Stimulated activated CD4-positive, alpha-beta T cell treated with anti-CD3 and anti-CD28 coated beads, Interleukin-1b, Interleukin-23, amount 100 ng/mL, for 1 hour (primary cell): ENCODE measurements at places on chromosomes 2 and 18.

- no peak for DNase-seq
These were observed 170.1 kb upstream of the KYNU start for GRCh38 chr2:142707318-142707717.

- no peak for DNase-seq
These were observed 2.7 kb upstream of the FECH start for GRCh38 chr18:57589161-57589560.

GRCh38 chr2:17644997-17645720 lies 104.7 kb downstream of the VSNL1 start:
- no peak for DNase-seq

- no peak for DNase-seq
These were observed 33.1 kb upstream of the MBP start for GRCh38 chr18:77165503-77166188.

- DNase-seq: no peak
These were observed 20.3 kb downstream of the PER2 start for GRCh38 chr2:238267884-238268680.

DNA sequence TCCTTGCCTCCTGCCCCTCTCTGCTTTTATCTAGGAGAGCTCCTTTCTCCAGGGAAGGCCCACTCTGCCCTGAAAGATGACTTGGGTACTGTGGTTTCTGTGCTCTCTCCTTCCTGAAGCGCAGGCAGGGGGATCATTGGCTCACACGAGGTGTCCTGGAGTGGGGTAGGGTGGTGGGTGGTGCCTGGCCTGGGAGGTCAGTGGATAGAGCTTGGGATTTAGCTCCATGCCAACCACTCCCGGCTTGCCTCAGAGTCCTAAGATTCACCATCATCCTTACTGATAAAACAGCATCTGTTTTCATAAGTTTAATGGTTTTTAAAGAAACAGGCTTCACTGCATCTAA lies 63.1 kb downstream of the CIB4 start:
- DNase-seq: no peak

DNA sequence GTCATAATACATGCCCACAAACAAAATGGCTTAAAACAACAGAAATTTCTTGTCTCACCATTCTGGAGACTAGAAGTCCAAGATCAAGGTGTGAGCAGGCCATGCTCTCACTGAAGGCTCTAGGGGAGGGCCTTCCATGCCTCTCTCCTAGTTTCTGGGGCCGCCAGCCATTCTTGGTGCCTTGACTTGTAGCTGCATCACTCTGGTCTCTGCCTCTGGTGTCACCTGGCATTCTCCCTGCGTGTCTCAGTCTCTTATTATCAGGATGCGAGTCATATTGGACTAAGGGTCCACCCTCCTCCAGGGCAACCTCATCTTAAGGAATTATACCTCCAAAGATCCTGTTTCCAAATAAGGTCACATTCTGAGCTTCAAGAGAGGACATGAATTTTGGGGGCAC lies 76.1 kb downstream of the KCNF1 start:
- DNase-seq: no peak

DNA sequence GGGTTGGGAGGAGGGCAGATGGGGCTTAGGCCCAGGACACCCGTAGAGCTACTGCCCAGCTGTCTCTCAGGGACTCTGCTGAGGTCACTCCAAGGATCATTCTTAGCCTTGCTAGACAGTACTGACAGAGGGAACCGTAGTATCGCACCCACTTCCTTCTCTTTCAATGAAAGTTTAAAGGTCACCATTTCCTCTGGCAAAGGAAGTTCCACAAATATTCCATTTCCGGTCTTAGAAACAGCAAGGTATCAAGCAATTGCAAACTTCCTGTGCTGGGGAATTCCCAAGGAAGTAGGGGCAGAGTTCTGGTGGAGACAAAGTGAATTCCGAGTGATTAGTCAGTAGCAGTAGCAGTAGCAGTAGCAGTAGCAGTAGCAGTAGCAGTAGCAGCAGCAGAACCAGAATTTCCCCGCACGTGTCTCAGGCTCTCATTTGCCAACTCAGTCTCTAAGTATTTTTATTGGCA lies 24.7 kb downstream of the IL1B start:
- DNase-seq: no peak

GRCh38 chr18:55779691-55780585 lies 191.9 kb upstream of the TCF4 start:
- no peak for DNase-seq

DNA sequence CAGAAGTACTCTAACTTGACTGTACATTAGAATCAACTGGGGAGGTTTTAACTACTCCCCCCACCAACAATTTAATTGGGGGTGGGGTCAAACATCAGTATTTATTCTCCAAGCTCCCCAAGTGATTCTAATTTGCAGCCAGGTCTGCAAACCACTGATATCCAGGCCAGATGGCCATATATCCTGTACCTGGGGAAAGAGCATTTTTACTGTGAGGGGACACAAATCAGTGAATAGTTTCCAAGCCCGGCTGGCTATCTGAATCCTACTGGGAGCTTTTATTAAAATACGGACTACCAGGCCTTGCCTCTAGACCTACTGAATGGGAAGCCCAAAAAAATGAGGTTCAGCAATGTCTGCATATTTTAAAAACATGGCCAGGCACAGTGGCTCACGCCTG lies 88.5 kb downstream of the TCF4 start:
- DNase-seq: no peak

GRCh38 chr2:119846021-119846420 lies 86.3 kb downstream of the PTPN4 start:
- no peak for DNase-seq

- DNase-seq: no peak
These were observed 222.6 kb upstream of the LRRTM1 start for GRCh38 chr2:80527119-80527518.

- DNase-seq: no peak
These were observed 16.4 kb upstream of the NFU1 start for GRCh38 chr2:69453475-69454129.

- DNase-seq: no peak
These were observed 100.6 kb downstream of the HDAC4 start for GRCh38 chr2:239300242-239300641.
